ENCODE measurements at places on chromosomes 7 and 10.

GRCh38 chr10:6885284-6885683 is 305.2 kb upstream of the PRKCQ start:
- no peak for DNase-seq

DNA sequence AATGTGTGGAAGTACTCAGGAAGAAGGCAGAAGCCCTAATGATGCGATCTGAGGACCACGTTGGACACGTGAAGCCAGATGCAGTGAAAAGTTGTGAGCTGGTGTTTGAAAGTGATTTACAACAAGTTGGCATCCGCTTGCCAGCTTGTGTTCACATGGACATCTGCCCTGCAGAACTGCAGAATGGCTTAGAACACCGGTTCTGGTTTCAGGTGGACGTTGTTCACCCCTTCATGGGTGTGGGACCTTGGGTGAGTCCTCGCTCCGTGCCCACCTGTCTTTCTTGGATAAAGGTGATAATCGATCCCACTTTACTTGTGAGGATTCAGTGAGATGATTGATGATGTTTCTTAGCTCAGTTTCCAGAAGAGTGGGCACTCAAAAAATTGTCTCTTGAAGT is 53.8 kb downstream of the CAMK1D start:
- no peak for DNase-seq

- no peak for DNase-seq
Observed at GRCh38 chr10:659688-660141, 29.8 kb downstream of the DIP2C start.

GRCh38 chr7:92765725-92766124 is 70.6 kb downstream of the CDK6 start:
- DNase-seq = no peak

GRCh38 chr10:118343115-118343514 is 991 bp upstream of the FAM204A start:
- DNase-seq = no peak

- DNase-seq = peak; percentile 14
Observed at GRCh38 chr7:153858355-153858754, 193.8 kb upstream of the DPP6 start.

DNA sequence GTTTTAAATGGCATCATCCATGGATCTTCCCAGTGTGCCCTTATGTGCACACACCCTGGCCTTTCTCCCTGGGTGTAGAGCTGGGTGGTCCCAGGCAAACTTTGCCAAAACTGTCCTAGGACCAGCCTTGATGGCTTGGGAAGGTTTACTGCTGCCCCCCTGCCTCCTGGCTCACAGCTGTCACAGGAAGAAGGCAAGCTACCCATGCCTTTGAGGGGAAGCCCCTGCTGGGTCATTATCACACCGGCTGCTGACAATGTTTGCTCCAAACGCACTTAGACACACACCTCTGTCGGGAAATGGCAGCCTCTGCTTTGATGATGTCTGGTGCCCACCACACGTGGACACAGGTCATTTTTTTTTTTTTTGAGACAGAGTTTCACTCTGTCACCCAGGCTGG is 25.2 kb upstream of the FIGNL1 start:
- DNase-seq = no peak

DNA sequence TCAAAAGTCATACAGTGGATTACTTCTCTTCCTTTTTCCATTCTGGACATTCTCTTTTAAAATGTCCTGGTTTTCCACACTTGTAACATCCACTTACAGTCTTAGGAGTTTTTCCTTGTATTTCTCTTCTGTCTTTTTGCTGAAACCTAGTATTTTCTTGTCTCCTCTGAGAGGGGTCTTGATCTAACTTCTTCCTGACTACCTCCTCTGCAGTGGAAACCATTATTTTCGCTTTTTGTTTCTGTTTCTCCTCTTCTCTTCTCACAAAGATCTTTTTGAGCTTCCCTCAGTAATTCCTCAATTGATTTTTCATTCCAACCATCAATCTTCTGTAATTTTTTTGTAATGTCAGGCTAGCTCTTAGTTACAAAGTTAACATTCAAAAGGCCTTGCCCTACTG is 23.7 kb upstream of the ELOVL3 start:
- DNase-seq = no peak

DNA sequence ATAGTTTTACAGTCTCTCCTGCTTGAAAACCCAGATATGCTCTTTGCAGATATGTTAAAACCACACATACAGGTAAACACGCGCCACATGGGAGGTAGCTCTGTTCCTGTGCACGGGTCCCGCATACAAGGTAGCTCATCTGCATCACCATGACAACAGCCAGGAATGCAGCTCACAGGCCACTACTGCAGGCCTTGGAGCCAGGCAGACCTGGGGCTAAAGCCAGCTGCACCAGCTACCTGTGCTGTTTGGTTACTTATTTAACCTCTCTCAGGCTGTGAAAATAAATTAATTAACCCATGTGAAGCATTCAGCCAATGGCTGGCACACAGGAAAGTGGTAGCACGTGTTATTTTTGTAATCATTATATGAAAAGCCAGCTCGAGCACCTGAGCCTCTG is 428.3 kb downstream of the TNS3 start:
- no peak for DNase-seq

GRCh38 chr10:103506061-103506460 is 12.6 kb downstream of the NEURL1 start:
- no peak for DNase-seq

GRCh38 chr7:128137181-128137580 is 103.9 kb upstream of the LEP start:
- no peak for DNase-seq

DNA sequence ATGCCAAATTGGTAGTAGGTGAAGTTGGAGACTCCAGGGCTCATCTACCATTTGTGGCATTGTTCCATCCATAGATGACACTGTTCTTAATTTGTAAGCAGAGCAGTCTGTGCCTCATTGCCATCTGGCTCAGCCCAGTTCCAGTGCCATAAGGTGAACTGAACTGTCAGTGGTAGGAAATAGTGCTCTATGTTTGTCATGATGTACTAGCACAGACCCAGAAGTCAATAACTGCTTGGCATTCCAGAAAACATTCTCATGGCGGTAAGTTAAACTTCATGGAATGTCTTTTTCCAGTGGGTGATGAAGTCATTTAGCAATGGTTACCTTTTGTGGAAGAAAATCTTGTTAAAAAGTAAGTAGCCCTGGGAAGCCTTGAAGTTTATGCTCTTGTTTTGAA is 302.7 kb downstream of the SUGCT start:
- no peak for DNase-seq

- DNase-seq = no peak
Observed at GRCh38 chr7:90773269-90773668, 177.1 kb downstream of the CDK14 start.

DNA sequence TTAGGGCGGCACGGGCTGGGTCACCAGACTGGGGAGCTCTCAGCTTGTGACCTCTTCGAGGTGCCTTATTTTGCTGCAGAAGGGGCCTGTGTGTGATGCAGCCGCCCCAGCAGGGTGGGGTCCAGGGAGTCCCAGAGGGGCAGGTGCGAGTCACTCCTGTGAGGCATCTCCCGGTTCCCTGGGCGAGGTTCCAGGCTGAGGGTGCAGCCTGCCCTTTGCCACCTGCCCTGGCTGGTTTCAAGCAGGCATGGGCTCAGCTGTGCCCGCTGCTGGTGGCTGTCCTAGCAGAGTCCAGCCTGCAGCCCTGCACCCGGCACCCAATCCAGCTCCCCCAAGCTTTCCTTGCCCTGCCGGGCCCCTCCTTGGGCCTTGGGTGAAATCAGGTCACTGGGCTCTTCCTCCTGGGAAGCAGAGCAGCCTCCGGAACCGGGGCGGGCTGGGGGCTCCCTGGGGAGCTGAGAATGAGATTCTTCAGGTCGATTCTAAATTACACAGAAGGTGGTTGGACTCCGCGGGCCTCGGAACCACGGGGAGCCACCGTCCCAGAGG is 64.8 kb downstream of the PWWP2B start:
- no peak for DNase-seq

- DNase-seq = no peak
Observed at GRCh38 chr10:3757638-3758490, 27.1 kb downstream of the KLF6 start.

- no peak for DNase-seq
Observed at GRCh38 chr10:132684164-132684891, 101.6 kb downstream of the NKX6-2 start.

- no peak for DNase-seq
Observed at GRCh38 chr10:129637010-129637409, 170.0 kb downstream of the MGMT start.

DNA sequence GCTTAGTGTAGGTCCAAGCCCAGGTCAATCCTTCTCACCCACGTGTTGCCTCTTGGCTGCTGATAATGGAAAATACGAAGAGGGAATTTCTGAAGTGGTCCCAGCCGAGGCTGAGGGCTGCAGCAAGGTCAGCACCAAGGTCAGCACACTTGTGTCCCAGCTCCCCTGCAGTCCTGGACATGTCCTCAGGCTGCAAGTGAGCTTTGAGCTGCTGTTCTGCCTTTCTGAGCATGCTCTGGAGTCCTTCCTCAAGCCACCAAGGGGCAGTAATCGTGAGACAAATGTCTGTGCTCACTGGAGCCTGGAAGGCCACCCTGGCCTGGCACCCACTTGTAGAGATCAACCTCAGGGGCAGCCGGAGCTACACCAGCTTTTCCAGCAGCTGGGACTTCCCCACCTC is 28.3 kb downstream of the DRGX start:
- no peak for DNase-seq

DNA sequence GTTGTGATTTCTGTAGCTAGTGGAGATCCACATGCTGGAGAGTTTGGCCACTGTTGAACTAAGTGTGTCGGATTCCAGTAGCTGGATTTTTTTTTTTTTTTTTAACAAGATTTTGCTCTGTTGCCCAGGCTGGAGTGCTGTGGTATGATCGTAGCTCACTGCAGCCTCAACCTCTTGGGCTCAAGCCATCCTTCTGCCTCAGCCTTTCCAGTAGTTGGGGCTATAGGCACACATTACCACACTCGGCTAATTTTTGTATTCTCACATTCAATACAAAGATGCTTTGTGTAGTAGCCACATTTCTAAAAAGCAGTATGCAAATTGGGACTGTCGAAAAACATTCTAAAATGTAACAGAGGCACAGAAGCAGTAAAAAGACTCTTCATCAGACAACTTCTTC is 63.5 kb downstream of the RABGEF1 start:
- DNase-seq = peak; percentile 41

DNA sequence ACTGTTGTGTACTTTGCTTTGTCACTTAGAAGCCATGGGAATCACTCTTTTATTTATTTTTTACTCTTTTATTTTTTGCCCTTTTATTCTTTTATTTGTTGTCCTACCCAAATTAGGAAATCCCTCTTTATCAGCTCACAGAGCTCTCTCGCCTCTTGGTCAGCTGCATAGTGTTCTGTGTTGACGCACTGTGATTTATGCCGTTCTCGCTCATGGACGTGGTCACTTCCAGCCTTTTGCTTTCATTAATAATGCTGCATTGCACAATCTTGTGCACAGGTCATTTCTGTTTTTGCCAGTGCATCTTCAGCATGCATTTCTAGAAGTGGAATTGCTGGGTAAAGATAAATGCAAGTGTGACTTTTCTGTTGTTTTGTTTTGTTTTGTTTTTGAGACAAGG is 42.3 kb downstream of the FBH1 start:
- no peak for DNase-seq

DNA sequence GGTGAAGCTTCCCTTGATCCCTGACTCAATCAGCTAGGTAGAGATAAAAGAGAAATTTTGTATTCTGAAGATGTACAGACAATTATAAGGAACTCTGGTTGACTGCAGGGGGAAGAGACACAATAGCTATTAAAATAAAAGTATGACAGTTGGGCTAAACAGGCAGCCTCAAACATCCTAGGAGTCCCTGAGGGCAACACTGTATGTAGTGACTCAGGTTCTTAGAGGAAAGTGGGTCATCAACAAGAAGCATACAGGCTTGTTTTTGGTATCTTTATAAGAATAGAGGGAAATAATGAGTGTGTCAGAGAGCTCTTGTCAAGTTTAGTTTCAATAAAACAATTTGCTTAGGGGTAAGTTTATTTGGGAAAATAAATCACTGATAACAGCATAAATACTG is 150.3 kb downstream of the AUTS2 start:
- no peak for DNase-seq

DNA sequence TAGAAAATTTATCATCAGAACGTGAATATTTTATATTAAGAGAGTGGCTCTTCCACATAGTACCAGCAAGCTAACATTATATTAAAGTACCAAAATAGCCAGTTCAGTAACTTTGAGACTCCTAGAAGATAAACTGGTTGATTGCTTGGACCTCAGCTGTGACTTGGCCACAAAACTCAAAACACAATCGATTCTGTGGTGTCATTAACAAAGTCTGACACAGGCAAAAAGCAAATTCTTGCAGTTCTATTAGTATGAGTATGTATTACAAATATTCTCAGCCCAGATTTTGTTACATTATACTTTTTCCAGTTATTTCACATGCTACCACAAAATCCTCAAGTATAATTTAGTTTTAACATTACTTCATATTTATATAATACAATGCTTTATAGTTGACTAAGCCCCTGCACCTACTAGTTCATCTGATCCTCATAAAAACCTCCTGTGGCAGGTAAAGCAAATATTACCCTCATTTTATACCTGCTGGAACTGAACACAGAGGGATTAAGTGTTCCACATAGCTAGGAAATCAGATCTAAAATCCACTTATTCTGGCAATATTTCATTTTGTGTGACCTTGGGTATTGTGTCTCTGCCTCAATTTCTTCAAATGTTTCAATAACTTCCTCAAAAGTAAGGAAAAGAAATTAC is 279.9 kb upstream of the MKLN1 start:
- no peak for DNase-seq

DNA sequence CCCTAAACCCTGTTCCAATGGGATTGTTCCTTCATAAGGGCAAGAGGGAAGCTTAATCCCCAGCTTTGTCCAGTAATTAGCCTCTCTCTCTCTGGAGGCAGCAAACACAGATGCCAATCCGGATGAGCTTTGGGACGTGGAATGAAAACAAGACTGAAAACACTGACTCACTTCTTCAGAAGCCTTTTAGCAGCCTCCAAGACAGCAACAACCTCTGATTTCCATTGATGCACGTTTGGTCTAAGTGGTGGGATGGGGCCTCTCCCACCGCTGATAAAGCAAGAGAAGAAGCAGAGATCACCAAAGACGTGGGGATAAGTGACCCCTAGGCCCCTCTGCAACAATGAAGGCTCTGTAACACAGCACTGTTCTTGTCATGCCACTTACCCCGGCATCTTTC is 5.8 kb upstream of the GFRA1 start:
- no peak for DNase-seq

GRCh38 chr10:104486803-104487202 is 133.2 kb downstream of the CFAP58 start:
- no peak for DNase-seq

GRCh38 chr7:31734456-31734855 is 47.4 kb downstream of the PPP1R17 start:
- no peak for DNase-seq

- DNase-seq = peak; percentile 75
Observed at GRCh38 chr10:124461642-124462347, at the start of gene LHPP. Gene LHPP (plus strand): TSS chr10:124461823. CDS start chr10:124461863, 40 bp downstream.

Measured in occipital lobe (tissue), 3 donors.